ENCODE measurements at places on chromosomes 5 and 9.

- no peak for DNase-seq
Measured at GRCh38 chr5:63928451-63928850, 33.8 kb downstream of the HTR1A start.

DNA sequence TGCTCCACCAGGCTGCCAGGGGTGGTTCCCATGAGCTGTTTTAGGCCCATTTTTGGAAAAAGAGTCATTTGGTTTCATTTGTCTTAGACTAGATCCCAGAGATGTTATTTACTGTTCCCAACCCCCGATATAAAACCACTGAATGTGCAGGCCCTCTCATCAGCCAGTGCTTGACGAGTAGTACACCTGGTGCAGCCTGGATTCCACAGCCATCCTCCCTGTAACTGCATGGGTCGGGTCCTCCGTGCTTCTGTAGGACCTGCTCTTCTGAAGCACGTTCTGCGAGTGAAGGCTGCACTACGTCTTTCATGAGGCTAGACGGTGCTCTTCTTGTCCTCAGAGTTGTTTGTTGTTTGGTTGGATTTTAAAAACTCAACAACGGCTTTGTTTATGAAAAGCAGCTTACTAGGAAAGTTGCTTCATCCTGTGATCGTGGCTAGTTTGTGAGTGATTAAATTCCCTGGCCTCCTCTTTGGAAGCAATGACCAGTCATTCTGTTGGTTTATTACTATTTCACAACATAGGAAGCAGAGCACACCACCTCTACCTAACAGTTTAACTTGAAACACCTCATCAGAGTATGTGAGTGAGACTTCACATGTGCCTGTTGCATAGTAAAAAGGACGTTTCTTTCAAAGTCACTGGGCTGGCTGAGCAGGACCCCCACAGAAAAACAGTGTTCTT lies 135.2 kb downstream of the AOPEP start:
- no peak for DNase-seq

DNA sequence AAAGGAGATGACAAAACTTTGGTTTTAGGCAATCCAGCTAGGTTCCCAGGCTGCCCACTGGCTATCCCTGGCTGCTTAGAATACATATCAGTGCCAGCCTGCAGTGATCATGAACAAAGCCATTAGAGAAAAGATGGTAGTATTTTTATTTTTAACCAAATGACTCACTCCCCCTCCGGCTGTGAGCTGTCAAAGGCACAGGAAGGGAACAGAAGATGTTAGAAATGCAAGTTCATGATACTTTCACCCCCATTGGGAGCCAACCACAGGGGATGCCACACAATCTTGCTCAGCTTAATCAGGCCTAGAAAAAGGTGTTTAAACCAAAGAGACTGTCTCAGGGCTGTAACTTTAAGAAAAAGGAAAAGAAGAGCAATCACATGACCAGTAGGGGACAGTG lies 70.3 kb upstream of the ASTN2 start:
- no peak for DNase-seq

DNA sequence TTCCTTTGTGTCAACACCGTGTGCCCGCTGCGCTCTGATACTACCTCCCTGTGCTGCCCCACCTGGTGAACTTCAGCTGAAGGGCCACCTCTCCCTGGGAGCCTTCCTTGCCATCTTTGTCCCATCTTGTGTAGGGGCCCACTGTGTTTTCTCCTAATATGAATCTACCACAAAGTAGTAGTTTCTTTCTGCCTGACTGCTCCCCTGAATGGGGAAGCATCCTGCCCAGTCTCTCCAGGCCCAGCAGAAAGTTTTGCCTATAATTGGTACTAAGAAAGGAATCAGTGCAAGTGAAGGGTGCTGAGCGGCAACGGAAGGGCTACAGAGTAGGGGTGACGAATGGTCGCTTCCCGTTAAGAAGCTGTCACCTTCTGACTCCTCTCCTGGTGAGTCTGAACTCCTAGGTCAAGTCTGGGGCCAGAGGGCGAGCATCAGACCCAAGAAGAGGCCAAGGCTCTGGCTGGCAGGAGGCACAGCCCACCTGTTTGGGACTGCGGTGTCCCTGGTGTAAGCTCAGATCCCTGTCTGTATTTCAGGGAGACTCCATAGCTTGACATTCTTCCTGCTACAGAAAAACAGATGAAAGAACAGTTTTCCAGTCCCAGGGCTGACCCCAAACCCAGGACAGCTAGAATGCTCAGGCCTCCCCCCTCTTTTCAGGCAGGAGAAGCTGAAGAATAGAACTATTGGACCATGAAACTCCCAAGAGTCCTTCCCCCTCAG lies 24.1 kb downstream of the WWC1 start:
- no peak for DNase-seq

GRCh38 chr9:114725930-114726329 lies 43.9 kb upstream of the TEX48 start:
- no peak for DNase-seq

- DNase-seq: no peak
Measured at GRCh38 chr5:14851050-14851419, 20.5 kb downstream of the ANKH start.

DNA sequence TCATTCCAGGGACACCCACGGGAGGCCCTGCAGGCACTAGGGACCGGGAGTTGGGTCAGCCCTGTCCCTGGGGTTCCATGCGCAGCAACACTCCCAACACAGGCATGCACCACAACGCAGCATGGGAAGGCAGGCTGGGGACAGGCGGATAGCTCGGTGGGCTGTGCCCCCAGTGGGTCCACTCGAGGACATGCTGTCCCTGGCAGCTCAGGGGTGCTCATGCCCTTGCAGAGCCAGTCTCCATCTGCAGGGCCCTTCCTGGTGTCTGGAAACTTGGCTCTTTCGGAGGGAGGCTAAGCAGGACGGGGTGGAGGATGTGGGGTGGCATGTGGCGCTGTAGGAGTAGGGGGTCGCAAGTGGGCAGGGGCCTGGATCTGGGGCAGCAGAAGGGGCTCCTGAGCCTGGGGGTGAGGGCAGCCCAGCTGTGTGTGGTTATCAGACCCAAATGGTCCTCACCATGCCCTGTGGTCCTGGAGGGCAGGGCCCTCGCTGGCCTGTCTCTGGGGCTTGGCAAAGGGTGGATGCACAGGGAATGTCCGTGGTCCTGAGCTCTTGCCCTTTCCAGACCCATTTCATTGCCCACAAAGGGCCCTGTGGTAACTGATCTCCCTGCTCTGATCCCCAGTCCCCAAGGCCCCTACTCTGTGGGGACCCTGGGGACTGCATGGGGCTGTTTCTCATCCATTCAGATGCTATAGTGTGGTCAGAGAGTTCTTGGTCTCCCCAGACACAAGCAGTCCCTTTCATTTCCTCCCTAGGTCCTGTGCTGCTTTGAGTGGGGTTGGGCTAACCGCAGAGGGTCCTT lies 90.3 kb upstream of the PHYKPL start:
- DNase-seq: no peak

- no peak for DNase-seq
Measured at GRCh38 chr5:128466554-128466953, 71.5 kb downstream of the FBN2 start.

- no peak for DNase-seq
Measured at GRCh38 chr5:67925511-67925910, 290.0 kb upstream of the PIK3R1 start.

- DNase-seq: no peak
Measured at GRCh38 chr9:4550777-4551484, 60.7 kb downstream of the SLC1A1 start.

Measured in stimulated activated CD8-positive, alpha-beta memory T cell treated with anti-CD3 and anti-CD28 coated beads, Interleukin-4, amount 100 ng/mL, for 1 hour (primary cell).